Renal cortex interstitium (tissue), 15 donors: ENCODE measurements at places on chromosomes 3 and 15.

GRCh38 chr15:88312941-88313579, 56.5 kb upstream of the NTRK3 start:
- DNase-seq = no peak

DNA sequence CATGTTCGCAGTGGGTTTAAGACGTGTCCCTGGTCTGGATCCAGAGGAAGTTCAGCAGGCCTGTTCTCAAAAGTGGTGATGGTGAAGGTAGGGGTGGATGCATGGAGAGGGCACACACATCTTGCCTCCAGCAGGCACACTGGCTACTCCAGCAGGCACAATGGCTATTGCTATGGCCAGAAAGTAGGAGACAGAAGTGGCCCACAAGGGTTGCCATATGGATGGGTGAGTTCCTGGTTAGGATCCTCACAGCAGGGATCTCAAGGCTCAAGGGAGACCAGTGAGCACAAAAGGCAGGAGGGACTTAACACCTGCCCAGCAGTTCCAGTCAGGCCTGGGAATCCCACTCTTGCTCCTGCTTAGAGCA, 107.9 kb downstream of the LRIG1 start:
- DNase-seq = no peak

DNA sequence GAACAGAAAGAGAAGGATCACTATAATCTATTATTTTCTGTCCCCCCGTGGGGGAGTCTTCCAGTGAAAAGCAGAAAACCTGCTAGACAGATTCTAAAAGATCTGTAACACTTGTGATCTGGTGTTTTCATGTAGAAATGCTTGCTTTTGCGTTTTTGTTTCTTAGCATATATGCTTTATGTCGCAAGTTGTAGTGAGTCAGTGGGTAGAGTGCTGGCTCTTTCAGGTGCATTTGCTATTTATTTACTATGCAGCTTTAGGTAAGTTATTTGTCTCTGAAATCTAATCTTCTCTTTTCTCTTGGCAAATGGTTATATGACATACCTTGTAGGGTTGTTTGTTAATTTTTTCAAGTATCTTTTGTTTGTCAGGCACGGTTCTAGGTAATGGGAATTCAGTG, 9.4 kb downstream of the AKAP13 start:
- DNase-seq = no peak

- no peak for DNase-seq
These were observed 4.7 kb downstream of the CTXND1 start for GRCh38 chr15:80247320-80247719.

GRCh38 chr3:160259589-160259988, 34.4 kb downstream of the C3orf80 start:
- no peak for DNase-seq

DNA sequence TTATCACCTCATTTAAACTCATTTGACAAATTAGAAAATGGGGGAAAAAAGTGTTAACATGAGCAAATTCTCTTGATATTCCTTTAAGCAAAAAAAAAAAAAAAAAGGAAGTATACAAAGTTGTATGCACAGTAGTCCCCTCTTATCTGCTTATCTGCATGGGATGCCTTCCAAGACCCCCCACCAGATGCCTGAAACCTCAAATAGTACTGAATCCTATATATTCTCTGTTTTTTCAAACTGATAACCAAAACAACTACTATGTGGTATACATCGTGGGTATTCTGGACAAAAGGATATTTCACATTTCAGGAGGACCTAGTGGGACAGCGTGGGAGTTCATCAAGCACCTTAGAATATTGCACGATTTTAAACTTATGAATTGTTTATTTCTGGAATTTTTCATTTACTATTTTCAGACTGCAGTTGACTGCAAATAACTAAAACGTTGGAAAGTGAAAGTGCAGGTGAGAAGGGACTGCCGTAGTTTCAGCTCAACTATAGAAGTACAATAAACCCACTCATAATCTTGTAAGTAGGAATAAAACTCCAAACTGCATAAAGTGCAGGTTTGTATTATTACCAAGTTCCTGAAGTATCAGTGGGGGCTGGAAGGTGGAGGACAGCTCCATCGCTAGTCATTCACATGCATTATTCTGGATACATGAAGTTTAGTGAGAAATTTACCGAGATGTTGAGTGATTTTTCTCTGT, 43.6 kb upstream of the PLCL2 start:
- no peak for DNase-seq

DNA sequence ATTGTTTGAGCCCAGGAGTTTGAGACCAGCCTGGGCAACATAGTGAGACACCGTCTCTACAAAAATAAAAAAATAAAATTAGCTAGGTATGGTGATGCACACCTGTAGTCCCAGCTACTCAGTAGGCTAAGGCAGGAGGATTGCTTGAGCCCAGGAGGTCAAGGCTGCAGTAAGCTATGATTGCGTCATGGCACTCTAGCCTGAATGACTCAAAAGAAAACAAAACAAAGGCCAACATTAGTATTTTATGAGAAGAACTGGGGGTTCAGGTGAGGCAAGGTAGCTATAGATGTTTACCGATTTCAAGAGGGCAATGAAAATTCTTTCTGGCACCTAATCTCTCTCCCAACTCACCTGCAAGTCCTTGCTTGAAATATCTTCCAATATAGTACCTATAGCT, 77.2 kb downstream of the GREM1 start:
- no peak for DNase-seq

GRCh38 chr15:25850154-25851111, 12.7 kb downstream of the ATP10A start:
- DNase-seq = peak; percentile 47

DNA sequence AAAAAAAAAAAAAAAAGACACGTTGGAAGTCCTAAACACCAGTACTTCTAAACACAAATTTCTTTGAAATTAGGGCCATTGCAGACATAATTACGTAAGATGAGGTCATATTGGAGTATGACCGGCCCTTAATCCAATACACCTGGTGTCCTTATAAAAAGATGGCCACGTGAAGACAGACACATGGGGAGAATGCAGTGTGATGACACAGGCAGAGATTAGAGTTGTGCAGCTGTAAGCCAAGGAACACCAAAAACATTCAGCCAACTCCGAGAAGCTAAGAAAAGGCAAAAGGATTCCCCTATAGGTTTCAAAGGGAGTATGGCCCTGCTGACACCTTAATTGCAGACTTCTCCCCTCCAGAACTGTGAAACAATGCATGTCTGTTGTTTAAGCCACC, 379.0 kb upstream of the PDZRN3 start:
- DNase-seq = no peak

DNA sequence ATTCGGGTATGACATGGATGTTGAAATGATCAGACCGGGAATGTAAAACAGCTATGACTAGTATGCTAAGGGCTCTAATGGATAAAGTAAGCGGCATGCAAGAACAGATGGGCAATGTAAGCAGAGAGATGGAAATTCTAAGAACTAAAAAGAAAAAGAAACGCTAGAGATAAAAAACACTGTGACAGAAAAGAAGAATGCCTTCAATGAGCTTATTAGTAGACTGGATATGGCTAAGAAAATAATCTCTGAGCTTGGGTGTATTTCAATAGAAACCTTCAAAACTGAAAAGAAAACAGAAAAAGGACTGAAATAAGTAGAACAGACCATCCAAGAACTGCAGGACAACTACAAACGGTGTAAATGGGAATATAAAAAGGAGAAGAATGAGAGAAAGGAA, 101.2 kb downstream of the HES1 start:
- DNase-seq = no peak

DNA sequence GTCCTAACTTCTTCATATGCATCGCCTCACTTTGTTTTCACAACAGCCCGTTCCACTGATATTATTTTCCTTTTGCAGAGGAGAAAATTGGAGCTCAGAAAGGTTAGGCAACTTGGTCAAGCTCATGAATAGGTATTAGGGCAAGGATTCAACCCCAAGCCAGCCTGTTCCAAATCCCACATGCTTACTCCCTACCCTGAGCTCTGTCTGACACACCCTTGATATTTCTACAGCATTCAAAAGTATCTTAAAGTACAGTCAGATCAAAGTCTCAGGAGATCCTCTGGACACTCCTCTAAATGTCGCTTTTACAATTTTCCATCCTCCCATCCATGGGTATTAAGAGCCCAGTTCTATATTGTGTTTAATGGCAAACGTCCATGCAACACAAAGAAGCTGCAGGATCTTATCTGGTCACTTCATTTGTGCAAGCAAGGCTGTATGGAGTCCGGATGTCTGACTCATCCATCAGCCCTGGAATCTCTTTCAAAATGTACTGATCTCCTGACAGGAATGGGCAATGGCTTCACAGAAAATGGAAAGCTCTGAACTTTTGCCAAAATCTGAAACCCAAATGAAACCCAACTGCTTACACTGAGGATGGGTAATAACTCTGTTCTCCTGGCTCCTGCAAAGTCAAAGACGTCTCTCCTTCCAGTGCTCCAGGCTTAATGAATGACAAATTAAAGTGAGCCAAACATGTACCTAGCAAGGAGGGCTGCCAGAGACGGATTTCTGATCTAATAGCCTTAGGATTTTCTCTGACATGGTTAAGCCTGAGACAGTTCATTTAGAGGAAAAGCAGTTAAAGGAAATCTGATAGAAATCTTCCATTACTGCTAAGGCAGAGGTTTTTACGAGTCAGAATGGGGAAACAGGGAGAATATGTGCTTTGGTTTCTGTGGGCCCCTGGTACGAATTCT, 230.9 kb upstream of the RORA start:
- no peak for DNase-seq

DNA sequence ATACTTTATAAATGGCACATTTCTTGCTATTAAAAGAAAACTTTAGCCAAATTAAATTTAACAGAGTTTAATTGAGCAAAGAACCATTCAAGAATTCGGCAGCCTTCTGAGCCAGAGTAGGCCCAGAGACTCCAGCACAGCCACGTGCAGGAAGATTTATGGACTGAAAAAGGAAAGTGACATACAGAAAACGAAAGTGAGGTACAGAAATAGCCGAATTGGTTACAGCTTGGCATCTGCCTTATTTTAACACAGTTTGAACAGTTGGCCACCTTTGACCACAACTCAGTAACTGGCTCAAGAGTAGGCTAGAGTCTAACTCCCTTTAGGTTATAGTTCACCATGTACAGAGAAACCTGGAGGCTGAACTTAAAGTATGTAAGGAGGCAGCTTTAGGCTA, 17.6 kb downstream of the CFAP44 start:
- no peak for DNase-seq

- DNase-seq = no peak
These were observed 1.2 kb downstream of the DUOX2 start for GRCh38 chr15:45112591-45113379.

DNA sequence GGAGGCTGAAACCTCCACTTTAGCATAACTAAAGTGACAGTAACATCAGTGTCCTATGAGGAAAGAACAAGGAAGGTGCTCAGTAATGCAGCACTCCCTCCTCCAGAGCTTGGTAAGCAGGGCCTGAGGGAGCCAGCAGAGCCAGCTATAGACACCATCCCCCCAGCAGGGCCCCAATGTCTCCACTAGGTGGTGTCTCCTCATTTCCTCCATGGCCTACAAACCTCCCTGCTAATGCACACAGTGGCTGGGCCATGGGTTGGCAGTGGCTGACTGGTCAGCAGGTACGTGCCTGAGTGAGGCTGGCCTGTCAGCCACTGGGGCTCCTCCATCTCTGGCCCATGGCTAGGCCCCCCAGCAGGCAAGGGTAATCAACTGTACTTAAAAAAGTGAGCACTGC, 13.6 kb downstream of the MRPS25 start:
- no peak for DNase-seq

DNA sequence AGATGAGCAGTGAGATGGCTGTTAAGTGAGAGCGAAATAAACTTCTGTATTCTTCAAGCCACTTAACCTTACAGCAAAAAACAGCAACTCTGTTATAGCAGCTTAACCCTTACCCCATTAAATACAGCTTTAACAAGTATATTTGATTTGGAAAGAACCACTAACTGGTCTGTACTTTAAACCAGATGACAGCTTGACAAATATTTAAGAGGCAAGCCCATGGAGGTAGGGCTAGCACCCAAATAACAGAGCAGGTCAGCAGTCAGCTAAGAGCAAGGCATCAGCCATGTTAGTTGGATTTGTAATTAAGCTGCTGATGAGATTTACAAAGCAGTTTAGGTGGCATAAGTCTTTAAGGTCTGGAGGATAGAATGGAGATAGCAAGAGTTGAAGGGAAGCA, 3.5 kb downstream of the LZTFL1 start:
- no peak for DNase-seq

- DNase-seq = no peak
These were observed 462.7 kb downstream of the PLOD2 start for GRCh38 chr3:145698250-145698649.

DNA sequence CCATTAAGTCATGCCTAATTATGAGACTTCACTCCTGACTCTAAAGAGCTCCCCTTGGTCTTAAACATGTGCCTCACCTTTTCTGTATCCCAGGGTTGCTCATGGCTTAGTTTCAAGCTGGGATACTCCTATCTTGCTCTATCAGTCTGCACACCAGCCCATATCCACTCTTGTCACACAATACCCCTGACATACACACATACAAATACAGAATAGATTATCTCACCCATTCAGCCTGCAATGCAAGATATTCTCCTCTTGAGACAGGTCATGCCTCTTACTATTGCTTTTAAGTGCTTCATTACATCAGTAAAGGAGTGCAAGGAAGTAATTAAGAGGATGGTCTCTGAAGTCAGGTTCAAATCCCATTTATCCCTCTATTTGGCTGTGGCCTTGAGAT, 587.3 kb downstream of the IGSF11 start:
- no peak for DNase-seq

DNA sequence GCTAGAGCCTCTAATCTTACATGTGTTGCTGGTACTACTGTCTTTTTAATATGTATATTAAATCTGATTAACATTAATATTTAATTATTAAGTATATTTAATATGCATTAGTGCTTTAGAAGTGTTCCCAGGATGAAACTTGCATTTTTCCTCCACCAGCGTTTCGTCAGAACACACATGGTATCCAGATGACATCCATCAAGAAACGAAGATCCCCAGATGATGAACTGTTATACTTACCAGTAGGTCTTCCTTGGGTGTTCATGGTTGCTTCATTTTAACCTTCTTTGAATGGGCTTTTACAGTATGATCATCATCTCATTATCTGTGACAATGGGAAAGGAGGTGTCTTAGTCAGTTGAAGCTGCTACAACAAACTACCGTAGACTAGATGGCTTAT, 238.0 kb downstream of the TP63 start:
- DNase-seq = no peak

DNA sequence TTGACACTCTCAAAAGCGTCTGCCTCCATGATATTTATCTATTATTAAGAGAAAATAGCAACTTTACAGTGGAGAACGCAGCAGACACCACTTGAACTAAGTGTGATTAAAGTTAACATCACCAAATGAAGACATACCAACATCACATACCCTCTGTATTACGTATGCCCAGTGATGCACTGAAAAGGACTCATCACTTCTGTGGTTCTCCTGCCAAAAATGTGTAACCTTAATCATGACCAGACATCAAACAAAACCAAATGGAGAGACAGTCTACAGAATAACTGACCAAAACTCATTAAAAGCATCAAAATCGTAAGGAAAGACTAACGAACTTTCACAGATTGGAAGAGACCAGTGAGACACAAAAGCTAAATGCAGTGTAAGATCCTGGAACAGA, 103.2 kb downstream of the PPP2R3A start:
- DNase-seq = no peak

GRCh38 chr3:10744098-10744465, 71.9 kb upstream of the SLC6A11 start:
- no peak for DNase-seq
